ENCODE measurements at places on chromosomes 4 and X. TPM values are rescaled to one million over a fixed set of nuclear protein-coding genes. Genes with fewer than 3 reads are reported as not detected.

SCOC gene
- polyA plus RNA-seq = 141 TPM

ZNF157 gene
- polyA plus RNA-seq = 1.00 TPM

DNA sequence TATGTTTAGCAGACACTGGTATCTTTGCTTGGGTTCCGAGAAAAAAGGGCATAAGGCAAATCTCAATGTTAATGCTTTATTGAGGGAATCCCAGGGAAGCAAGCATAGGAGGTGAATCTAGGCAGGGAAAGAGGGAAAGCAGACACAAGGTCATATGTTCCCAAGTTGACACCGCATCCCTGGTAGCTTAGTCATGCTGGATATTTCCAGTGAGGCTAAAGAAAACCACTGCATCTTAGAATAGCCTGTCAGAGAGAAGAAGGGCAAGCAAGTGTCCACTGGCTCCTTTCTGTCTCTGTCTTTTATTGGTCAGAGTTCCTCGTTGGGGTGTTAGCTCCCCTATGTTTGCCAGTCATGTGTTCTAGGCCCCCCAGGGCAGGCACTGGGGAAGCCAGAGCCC, 104.7 kb downstream of the NKX6-1 start:
- DNase-seq = no peak

- DNase-seq = no peak
Measured at GRCh38 chr4:38672074-38672396, 8.0 kb downstream of the KLF3 start.
